ENCODE measurements at places on chromosomes 12 and 14.

- DNase-seq: no peak
Measured at GRCh38 chr14:65321370-65321875, 91.1 kb upstream of the FUT8 start.

GRCh38 chr14:55102141-55102621, 26.9 kb upstream of the LGALS3 start:
- no peak for DNase-seq

- DNase-seq: no peak
Measured at GRCh38 chr12:25855716-25856115, 102.8 kb upstream of the RASSF8 start.

- no peak for DNase-seq
Measured at GRCh38 chr12:75998292-75999063, 33.1 kb downstream of the PHLDA1 start.

DNA sequence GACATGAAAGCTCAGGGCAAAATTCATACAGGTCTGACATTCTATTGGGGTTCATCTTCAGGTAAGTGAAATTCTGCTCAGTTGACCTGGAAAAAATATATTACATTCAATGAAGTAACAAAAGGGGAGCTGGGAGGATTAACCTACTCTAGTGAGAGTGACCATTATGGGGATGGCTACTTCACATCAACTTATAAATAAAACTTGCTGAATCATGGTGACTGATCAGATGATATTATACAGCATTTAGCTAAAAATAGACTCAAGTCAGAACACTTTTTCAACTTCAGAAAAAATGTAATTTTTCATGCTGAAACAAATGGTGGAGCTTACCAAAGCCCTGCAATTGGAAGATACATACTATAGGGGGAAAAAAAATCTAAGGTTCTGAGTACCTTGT, 800.2 kb downstream of the FSCB start:
- DNase-seq: no peak

DNA sequence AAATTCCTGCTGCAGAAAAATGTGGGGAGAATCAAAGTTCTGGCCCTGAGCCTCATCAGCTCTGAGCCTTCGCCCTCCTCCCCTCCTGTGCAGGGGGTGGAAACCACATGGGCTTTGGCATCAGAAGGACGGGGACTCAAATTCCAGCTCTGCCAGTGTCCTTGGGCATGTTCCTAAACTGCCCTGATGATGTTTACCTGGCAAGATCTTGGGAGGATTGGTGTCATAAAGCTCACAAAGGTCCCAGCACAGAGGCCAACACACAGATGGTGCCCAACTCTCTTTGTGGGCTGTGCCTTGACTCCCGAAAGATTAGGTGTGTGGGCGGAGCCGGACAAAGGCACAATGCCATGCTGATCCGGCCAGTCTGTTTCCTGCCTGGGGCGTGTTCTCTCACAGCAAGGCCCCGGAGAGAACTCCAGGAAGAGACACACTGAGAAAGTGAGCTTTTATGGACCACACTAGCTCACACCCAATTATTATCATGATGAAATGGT, 20.5 kb upstream of the CLMN start:
- no peak for DNase-seq

DNA sequence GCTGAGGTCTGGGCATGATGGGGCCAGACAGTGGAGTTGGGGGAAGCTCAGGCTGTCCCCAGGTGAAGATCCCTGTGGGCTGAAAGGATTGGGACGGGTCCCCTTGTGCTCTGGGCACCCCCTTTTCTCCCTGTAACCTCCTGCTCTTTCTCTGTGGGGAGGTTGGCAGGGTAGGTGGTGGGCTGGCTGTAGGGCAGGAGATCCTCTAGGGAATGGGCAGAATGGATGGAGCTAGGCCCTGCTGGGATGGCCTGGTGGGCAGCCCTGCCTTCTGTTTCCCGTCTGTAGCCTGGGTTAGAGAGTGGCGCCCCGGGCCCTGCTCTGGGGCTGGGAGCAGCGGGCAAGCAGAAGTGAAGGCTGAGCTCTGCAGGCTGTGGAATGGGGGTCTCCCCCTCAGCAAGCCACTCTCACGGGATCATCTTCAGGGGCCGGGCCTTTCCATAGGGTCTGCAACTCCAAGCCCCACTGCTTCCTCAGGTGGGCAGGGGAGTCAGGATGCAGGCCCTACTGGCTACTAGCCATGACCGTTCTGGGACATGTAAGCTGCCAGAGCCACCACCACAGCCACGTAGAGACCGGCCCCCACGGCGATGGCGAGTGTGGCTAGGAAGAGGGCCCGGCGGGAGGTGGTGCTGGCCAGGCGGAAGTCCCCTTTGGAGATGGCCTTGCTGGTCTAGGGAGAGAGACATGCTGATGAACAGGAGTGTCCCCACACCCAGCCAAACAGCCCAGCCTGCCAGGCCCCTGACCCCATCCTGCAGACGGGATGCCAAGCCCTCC, 18.8 kb downstream of the SYNDIG1L start:
- no peak for DNase-seq

DNA sequence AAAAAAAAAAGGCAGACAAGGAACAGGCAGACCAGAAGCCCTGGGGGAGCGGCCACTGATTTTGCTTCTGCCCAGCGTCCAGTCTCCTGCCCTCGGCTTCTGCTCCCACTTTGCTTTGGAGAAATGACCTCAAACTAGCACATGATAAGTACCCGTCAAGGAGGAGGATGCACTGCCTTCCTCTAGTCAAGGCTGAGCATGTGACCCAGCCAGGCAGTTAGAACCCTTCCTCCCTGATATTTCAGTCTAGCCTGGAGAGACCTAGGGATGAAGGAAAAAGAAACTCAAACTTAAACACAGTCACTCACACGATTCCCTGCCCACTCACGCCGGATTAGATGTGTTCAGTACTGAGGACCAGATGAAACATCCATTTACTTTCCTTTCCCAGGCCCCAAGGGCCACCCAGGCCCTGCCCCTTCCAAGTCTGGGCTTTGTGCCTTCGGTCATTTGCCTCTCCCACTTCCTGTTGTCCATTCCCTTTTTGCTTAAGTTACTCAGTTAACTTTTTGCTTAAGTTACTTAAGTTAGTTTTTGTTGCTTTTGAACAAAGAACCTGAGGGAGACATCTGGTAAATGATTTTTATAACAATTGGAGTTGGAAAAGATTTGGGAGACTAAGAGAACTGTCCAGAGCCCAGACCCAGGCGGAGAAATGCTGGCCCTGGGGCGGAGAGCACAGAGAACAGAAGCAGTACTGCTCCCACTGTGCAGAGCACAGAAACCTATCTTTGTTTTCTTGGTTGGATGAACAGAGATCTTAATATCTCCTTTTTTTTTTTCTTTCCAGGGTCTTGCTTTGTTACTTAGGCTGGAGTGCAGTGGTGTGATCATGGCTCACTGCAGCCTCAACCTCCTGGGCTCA, 23.0 kb upstream of the TTC7B start:
- no peak for DNase-seq

GRCh38 chr12:26798640-26799039, 34.4 kb downstream of the ITPR2 start:
- no peak for DNase-seq

GRCh38 chr14:22510527-22511110, 78.4 kb downstream of the DAD1 start:
- DNase-seq: no peak

GRCh38 chr12:55696141-55696540, 11.6 kb downstream of the ITGA7 start:
- no peak for DNase-seq

GRCh38 chr12:63964301-63964700, 119.8 kb downstream of the SRGAP1 start:
- no peak for DNase-seq

DNA sequence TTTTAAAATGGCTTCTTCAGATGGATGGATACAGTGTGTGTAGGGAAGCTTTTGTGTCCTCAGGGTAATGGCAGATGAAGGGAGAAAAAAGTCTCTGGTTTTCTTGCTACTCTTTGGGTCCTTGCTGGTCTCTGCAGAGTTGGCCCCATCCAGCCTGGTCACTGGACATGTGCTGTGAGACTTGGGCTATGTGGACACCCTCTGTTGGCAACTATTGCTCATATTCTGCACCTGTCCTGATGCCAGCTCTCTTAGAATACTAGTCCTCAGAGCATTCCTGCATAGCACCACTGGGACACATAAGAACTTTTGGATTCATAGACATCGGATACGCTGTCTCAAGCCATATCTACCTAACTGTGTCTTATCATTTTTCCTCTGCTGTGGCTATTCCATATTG, 20.0 kb downstream of the NAV3 start:
- DNase-seq: no peak

DNA sequence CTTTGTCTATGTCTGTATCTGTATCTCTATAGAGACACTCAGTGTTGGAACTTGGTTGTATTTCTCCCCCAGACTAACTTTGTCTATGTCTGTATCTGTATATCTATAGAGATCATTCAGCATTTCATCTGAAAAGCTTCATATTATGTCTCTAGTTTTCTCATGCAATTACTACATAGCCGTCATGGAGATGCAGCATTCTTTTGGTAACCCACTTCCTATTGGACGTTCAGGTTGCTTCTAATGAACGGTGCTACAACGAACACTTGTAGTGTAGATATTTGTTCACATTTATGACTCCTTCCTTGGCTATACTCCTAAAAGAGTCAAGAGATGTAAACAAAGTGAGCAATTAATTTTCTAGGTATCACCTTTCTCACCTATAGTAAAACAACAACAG, 81.5 kb upstream of the KCNA1 start:
- DNase-seq: no peak

DNA sequence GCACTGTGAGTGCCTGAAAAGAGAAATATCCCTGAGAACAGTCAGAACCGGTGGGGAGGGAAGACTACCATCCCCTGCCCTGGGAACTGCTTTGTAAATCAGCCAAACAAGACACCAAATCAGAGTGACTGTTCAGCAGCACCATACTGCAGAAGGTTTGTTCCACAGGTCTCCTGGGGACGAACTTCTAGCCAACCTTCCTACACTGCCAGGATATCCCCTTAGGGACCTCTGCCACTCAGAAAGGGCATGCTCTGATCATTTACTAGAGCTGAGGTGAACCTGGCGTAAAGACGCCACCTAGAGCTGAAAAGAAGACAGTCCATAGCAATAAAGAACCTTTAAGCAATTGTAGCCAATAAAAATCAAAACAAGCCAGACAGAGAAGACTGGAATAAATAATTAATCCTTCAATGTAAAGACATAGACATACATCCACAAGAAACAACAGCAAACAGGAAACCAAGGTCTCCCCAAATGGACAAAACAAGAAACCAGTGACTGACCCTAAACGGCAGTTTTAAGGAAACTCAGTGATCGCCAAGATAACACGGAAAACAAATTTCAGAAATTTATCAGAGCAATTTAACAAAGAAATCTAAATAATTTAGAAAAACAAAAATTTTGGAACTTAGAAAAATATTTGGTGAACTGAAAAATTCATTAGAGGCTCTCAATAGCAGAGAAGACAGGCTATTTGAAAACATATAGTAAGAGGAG, 228.1 kb upstream of the AMIGO2 start:
- DNase-seq: no peak

DNA sequence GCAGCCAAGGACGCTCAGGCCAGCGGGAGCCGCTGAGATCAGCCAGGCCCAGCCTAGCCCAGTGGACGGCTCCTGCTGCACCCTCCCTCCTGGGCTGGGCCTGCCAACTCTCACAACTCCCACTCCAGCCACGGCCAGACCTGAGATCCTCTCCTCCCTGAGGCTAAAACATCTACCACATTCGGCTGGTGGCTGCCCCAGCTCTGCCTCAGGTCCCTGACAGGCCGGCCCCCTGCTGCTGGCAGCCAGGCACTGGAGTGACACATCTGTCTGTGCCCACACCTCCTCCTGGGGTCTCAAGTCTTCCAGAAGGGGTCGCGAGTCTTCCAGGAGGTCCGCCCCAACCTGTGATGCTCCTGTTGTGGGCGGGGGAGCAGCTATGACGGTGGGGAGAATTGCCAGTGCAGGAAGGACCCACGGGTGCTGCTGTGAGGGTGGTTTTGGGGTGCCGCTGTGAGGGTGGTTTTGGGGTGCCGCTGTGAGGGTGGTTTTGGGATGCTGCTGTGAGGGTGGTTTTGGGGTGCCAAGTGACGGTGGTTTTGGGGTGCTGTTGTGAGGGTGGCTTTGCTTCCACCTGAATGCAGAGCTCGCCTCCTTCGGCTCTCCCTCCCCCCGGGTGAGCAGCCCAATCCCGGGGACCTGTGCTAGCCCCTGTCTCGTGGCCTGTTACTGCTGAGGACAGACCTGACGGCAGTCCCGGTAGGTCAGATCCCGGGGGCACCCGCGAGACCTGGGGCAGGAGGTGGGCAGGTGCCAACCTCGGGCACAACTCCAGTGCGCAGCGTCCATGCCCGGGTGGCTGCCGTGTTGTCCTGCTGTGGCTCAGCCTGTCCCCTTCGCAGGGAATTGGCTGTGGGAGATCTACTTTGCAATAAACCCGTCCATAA, 27.5 kb upstream of the C14orf180 start:
- DNase-seq: no peak

GRCh38 chr12:92759634-92760268, 57.0 kb downstream of the PLEKHG7 start:
- DNase-seq: no peak

DNA sequence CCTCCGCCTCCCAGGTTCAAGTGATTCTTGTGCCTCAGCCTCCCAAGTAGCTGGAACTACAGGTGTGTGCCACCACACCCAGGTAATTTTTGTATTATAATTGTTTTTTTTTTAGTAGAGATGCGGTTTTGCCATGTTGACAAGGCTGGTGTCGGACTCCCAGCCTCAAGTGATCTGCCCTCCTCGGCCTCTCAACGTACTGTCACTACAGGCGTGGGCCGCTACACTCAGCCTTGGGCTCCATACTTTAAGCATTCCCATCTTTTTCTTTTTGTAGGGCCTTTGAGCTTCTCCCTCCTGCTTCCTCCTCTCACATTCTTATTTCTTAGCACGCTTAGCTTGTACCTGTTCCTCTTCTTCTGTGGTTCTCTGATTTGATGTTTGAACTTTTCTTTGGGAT, 62.8 kb downstream of the SERPINA3 start:
- no peak for DNase-seq

DNA sequence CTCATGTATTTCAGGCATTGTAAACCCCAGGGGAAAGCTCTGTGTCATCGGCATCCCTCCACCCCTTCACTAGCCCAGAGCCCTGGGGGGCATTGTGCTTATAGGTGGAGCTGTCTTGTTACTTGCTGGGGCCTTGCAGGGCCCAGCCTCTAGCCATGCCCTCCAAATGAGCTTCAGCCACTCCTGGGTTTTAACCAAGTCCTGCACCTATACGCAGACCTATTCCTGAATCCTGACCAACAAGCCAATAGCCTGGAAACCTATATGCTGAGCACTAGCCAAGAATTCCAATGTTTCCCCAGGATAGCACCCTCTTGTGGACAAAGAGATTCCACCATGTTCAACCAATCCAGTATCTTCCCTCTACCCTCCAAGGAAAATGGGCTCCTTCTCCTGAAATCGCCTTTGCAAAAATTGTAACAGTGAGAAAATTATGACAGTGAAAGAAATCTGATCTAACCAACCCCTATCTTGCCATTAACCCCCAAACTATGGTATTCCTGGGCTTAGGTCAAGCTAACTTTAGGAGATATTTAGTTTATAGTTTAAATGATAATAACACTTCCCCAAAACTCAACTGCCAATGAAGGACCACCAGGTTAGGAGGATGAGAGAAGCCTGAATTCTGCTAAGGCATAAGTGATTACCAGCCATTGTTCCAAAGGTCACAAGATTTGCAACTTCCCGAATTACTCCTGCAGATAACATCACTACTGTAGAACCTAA, 55.5 kb downstream of the TTC7B start:
- DNase-seq: no peak

GRCh38 chr12:89085421-89085820, 266.9 kb downstream of the DUSP6 start:
- DNase-seq: no peak

GRCh38 chr14:92652413-92653151, 95.8 kb downstream of the LGMN start:
- DNase-seq: no peak
